ENCODE measurements at places on chromosomes 1 and 21.
A peak's percentile ranks its signal among the peaks of the same experiment; 100 is the strongest.

DNA sequence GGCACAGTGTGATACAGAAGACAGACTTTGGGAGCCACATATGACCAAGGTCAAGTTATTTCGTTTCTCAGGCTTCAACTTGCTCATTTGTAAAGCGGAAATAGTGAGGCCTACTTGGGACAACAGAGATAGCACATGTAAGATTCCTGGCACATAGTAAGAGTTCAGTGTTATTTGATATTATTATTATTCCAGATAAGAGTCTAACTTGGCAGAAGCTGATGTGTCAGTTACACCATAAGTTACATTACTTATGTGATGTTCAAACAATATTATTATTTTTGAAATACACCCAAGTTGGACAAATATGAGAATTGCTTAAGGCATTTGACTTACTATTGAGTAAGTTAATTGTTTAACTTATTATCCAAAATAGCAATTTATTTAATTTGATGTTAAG lies 10.2 kb upstream of the CYP4X1 start:
- DNase-seq = peak; percentile 85

- DNase-seq = no peak
These were observed 31.0 kb downstream of the ATP5PO start for GRCh38 chr21:33884376-33885171.

GRCh38 chr1:152954436-152954835 lies 7.4 kb downstream of the SPRR5 start:
- DNase-seq = no peak

- DNase-seq = peak; percentile 50
These were observed 27.8 kb upstream of the A3GALT2 start for GRCh38 chr1:33348676-33349080.

DNA sequence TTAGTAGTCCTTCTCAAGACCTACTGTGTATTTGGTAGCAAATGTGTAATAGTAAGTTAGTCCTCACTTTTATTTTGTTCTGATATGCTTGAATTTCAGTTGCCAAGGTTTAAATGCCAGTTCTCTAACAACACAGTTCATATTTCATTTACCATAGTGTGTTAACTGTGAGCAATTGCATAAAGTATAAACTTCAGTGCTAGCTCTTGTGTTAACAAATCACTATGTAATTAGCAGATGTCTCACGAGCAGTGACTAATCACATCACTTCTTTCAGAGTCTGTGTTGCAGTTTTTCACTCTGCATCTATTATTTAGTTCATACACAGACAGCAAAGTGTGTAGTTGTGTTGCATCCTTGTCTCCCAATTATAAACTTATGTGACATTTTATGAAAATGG lies 47.8 kb downstream of the ZMYM4 start:
- no peak for DNase-seq

DNA sequence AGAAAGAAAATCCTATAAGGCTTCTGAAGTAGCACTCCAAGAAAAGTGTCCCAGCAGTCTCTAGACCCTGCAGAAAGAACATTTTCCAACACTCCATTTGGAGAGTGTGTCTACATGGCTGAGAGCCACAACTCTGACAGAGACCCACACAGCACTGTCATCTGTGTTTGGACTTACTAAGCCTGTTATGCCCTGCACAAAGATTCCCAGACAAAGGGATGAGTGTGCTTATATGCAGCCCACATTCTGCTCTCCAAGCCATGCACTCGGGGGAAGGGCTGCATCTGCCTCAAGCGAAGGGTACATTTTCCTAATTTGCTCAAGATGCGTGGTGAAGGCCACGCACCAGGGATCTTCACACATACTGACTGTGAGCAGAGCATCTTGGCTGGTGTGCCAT lies 24.4 kb upstream of the SLAMF6 start:
- no peak for DNase-seq

GRCh38 chr1:27365372-27366112 lies 1.2 kb downstream of the MAP3K6 start:
- peak; percentile 91 for DNase-seq

DNA sequence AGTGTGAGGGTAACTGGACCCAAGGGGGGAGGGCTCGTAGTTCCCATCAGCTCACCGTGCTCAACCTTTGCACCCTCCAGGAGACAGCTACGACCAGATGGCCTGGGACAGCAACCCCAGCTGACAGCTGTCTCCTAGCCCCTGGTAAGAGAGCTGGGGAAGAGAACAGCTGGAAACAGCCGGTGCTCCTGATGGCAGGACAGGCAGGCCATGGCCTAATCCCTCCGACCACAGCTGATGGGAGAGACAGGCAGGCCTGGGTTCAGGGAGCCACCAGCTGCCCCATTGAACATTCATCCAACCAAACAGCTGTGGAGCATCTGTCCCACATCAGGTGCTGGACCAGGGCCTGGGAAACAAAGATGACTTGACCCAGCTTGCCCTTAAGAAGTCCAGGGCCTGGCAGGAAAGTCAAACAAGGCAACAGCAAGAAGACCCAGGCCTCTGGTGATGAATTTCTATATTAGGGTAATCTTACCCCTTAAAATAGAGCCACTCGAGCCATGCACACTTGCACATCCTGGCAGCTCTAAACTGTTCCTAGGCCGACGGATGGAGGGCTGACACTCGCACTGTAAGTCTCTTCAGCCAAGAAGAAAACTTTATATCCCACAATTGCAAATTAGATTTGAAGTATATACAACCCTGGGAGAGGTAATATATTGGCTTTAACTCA lies 12.2 kb downstream of the OLFML2B start:
- no peak for DNase-seq

DNA sequence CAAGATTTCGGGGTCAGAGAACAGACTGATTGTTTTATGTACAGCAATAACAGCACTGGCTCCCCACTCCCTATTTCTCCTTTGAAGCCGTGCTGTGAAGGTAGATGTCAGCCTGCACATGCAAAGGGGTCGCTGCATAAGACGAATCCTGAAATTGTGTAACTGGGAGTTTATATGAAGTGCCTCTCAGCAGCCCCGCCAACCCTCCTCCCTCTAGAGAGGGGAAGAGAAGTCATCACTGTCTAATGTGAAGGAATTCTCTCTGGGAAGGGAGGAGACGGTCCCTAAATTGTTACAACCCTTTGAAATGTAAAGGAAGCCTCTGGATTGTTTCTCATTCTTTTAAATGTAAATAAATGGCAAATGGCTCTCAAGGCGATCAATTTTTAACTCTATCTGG lies 545.3 kb downstream of the PLA2G4A start:
- DNase-seq = no peak

DNA sequence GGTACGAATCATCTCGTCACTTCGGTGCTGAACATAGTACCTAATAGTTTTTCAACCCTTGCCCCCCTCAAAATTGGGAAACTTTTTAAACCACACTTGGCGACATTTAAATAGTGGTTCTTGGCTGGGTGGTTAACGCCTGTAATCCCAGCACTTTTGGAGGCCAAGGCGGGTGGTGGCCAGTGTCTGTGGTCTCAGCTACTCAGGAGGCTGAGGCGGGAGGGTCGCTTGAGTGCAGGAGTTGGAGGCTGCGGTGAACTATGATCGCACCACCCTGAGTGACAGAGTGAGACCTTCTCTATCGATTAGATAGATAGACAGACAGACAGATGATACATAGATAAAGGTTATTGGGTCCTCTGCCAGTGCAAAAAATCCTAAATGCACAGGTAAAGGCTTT lies 55.5 kb upstream of the RASAL2 start:
- DNase-seq = no peak

DNA sequence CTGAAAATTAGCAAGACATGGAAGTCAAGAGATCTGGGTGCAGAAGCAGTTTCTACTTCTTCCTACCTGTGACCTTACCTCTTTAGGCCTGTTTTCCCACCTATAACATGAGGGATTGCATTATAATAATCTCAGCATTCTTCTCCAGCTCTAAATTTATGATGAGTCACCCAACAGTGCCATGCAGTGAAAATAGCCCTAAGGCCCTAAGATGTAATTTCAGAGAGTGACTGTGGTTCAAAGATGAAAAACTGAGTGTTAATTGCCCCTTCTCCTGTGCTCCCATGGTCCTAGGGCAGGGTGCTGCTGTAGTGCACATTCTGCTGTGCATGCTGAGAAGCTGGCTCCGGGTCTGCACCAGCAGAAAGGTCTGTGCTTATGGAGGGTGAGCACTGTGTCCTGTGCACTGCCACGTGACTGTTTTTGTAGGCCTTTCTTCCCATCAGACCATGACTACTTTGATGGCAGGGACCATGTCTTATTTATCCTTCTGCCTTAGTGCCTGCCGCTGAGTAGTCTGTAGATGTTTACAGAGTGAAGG lies 29.7 kb downstream of the JUN start:
- no peak for DNase-seq

DNA sequence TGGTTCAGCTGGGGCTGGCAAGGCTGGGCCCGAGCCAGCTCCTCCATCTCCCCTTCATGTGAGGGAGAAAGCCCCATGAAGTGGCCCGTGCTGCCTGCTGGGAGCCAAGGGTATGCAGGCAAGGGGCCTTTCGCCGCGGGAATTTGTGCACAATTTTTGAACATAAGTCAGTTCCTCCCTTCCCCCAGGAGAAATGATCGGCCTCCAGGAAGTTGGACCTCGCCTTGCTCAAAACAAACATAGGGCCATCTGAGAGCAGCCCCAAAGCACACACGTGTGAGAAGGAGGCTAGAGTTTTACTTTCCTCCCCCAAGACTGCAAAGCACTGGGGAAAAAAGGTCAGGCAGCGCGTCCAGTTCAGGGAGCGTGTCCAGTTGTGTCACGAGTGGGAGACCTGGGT lies 64.7 kb downstream of the PRDM16 start:
- DNase-seq = no peak

- no peak for DNase-seq
These were observed 20.2 kb upstream of the MGST3 start for GRCh38 chr1:165610866-165611265.

DNA sequence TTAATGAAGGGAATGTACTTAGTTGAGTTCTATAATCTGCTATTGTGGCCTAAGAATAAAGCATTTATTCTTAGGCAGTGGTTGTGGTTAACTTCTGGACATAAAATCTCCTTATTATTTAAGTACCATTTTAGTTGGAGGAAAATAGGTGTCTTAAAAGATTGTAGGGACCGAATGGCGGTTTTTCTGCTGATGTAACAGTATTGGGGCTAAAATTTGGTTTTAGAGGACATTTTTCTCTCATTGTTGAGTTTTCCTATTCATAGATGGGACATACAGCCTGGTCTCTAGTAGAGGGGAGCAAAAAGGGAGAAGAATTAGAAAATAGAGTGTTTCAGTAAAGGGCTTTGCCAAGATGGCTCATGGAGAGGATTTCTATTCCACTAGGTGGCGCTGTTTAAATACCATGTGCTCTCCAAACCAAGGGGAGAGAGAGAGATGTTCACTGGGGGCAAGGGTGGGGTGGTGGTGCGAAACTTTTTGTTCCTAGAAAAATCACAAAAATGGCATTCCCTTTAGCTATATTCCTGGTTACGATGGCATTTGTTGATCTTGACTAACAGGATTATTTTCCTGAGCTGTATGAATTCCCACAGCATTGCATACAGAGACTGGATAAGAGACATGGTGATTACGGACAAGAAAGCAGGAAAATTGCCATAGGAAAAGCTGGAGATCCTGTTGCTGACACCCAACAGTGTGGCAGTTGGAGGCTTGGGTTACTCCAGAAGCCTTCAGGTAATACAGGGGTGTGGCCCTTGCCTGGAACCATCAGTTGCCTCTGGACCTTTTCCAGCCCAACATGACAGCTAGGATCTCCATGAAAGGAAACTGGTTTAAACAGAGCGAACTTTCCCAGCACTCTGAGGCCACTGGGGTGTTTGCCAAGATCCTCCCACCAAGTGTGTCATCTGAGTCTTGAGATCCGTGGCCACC lies 18.2 kb upstream of the FCGR2A start:
- peak; percentile 84 for DNase-seq

- peak; percentile 69 for DNase-seq
These were observed 58.7 kb upstream of the APOBEC4 start for GRCh38 chr1:183711741-183712361.

GRCh38 chr1:2097386-2098300 lies 47.4 kb downstream of the PRKCZ start:
- no peak for DNase-seq

DNA sequence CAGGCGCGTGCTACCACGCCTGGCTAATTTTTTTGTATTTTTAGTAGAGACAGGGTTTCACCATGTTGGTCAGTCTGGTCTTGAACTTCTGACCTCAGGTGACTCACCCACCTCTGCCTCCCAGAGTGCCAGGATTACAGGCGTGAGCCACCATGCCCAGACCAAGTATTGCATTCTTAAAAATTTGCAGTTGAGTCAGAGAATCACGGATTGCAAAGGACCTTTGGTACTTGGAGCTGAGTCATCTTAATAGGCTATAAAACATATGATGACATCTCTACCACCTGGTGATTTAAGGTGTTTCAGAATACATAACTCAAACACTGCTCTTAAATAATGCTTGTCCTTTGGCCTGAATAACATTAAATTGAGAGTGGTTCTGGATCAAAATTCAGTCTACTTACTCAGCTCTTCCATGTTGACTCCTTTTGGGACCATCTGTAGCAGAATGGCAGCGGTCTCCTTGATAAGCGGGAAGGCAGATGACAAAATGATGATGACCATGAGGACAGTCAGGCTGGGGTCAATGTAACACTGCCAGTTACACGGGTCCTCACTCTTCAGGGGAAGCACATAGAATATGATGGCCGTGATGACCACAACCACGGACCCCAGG lies 10.4 kb downstream of the SLC30A10 start:
- peak; percentile 16 for DNase-seq

DNA sequence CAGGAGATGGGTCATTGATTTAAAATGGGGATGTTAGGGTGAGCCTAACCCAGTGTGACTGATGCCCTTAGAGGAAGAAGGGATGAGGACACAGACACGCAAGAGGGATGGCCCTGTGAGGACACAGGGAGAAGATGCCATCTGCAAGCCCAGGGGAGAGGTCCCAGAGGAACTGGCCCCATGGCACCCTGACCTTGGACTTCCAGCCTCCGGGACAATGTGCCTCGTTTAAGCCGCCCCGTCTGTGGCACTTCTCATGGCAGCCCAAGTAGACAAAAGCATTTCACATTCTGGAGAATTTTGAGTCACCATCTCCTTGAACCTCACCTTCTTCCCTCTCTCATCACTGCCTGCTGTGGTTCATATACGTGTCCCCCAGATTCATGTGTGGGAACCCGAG lies 20.1 kb upstream of the PCBP3 start:
- DNase-seq = no peak

- DNase-seq = peak; percentile 90
These were observed 36.3 kb downstream of the PDPN start for GRCh38 chr1:13619909-13620308.

GRCh38 chr1:179586107-179586823 lies 5.4 kb upstream of the TDRD5 start:
- DNase-seq = peak; percentile 38

GRCh38 chr1:167905671-167906070 lies 8.3 kb downstream of the ADCY10 start:
- DNase-seq = peak; percentile 25

- DNase-seq = no peak
These were observed 13.8 kb downstream of the AGT start for GRCh38 chr1:230700132-230700531.

GRCh38 chr1:3561702-3562101 lies 49.6 kb downstream of the MEGF6 start:
- DNase-seq = no peak

DNA sequence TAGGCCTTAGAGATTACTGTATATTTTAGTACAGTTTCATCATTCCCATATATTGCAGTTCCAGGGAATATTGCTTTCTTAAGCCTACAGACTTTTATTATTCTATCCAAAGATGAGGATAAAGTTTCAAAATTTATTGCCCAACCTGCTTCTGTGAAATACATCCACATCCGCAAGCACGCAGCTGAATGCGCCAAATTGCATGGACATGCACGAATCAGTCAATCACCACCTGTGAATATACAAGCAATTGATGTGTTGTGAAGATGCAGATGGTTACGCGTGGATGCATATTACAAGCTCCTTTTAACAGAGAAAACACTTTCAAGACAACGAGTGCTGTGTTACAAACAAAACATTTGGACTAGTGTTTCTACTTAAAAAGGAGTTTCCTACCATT lies 577.8 kb upstream of the PLXNA2 start:
- no peak for DNase-seq
